ENCODE measurements at places on chromosomes 7 and 10.

GRCh38 chr7:90789736-90790306 lies 193.7 kb downstream of the CDK14 start:
- DNase-seq: no peak

DNA sequence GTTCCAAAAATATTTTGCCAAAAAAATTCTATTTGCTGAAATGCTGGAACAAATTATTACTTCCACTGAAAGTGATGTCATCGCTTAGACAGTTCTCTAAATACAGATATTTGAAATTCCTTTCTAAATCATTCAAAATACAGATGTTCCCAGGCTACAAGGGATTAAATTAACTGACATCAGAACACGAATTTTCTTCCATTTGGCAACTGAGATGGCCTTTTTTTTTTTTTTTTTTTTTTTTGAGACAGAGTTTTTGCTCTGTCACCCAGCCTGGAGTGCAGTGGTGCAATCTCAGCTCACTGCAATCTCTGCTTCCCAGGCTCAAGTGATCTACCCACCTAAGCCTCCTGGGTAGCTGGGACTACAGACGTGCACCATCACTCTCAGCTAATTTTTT lies 57.0 kb downstream of the P4HA1 start:
- no peak for DNase-seq

GRCh38 chr7:84013616-84014240 lies 180.9 kb downstream of the SEMA3A start:
- DNase-seq: no peak

DNA sequence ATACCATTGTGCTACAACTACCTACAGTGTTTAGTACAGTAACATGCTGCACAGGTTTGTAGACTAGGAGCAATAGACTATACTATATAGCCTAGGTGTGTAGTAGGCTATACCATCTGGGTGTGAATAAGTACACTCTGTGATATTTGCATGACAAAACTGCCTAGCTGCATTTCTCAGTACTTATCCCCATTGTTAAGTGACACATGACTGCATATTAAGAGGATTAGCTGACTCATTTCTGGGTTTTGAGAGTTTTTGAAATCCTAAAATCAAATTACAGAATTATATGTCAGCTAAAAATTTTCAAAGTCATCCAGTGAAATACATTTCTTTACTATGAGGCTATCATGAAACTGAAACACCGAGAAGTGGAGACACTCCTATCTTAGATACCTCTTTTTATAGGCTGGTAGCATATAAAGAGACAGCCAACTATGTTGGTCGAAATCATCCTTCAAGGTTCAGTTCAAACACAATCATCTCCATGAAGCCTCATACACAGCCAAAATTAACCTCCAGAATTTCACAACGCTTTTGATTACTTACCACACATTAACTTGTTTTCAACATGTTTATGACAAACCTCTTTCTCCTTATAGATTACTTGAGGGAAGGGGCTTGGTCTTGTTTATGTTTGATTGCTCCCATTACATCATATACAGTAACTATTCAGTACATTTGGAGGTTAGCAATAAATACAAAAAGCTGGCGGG lies 89.8 kb upstream of the ANK3 start:
- DNase-seq: no peak

- DNase-seq: no peak
Measured at GRCh38 chr7:32093415-32094408, 23.5 kb upstream of the PDE1C start.

DNA sequence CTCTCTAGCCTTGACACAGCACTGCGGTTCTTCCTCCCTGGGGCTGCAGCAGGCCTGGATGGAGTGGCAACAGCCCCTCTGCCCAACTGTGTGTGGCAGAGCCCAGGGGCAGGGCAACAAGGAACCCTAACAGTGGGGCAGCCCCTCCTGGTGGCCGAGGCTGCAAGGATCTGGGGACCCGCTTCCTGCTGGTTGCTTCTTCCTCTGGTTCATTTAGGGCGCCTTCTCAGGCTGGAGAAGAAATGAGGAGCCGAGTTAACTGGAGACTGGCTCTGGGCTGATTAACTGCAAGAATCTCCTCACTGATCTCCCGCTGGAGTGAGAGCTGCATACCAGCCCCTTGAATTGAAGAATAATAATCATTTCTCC lies 80.1 kb upstream of the EMX2 start:
- DNase-seq: no peak

DNA sequence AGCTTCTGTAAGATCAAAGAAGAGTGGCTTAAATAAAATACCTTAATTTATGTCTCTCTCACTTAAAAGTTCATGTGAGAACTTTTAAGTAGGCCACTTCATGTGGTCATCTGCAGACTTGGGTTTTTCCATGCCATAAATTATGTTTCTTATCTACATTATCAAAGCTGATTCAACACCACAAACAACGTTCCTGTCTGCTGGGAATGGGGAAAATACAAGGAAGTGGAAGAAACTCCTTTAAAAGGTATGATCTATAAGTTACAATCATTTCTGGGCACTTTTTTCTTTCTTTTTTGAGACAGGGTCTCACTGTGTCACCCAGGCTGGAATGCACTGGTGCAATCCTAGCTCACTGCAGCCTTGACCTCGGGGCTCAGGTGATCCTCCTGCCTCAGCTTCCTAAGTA lies 16.9 kb upstream of the OTUD1 start:
- DNase-seq: no peak

- no peak for DNase-seq
Measured at GRCh38 chr10:64158551-64158950, 637.4 kb downstream of the REEP3 start.

- DNase-seq: no peak
Measured at GRCh38 chr10:132721725-132722124, 64.2 kb downstream of the NKX6-2 start.

GRCh38 chr10:29617880-29618340 lies 16.9 kb downstream of the SVIL start:
- no peak for DNase-seq

- no peak for DNase-seq
Measured at GRCh38 chr10:132467464-132468149, 70.0 kb upstream of the INPP5A start.
